ENCODE measurements at places on chromosomes 3 and 15. TPM values are rescaled to one million over a fixed set of nuclear protein-coding genes. Genes with fewer than 3 reads are reported as not detected.

GRCh38 chr3:98680723-98681122, 82.4 kb upstream of the ST3GAL6 start:
- DNase-seq = no peak

- DNase-seq = peak; percentile 54
Measured at GRCh38 chr3:125257536-125257935, 45.0 kb upstream of the SLC12A8 start.

DNA sequence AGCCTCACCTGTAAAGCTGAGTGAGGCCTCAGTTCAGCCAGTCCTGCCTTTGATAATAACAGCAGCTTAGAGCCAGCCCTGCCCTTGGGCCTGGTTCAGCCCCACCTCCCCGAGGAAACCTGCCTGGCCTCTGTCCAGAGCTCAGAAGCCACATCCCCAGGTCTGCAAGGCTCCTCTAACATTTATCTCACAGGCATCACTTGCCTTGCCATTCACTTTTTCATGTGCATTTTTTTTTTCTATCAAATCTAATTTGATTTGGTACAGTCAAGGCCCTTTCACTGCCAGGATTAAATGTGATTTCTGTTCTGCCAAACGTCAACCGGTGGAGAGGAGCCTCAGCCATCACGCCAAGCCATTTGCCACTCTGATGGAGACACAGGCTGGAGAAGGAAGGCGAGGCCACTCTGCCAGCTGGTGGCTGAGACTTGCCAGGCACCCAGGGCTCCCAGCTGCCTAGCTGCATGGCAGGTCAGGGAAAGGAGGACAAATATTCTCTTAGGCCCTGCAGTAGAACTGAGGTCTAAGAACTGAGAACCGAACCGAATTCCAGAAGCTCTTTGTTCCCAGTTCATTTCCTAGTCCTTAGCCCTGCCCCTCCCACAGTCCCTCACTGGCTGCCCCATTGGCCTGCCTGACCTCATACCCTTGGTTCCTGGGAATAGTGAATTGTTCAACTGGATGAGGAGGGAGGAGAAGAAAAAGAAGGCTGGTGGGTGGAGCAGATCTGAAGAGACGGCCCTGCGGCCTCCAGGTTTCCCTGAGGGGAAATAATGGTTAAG, 76.4 kb downstream of the SPSB4 start:
- no peak for DNase-seq

- no peak for DNase-seq
Measured at GRCh38 chr15:100601163-100601562, 821 bp downstream of the LINS1 start.

GRCh38 chr3:53350652-53351051, 3.3 kb upstream of the DCP1A start:
- peak; percentile 84 for DNase-seq

DNA sequence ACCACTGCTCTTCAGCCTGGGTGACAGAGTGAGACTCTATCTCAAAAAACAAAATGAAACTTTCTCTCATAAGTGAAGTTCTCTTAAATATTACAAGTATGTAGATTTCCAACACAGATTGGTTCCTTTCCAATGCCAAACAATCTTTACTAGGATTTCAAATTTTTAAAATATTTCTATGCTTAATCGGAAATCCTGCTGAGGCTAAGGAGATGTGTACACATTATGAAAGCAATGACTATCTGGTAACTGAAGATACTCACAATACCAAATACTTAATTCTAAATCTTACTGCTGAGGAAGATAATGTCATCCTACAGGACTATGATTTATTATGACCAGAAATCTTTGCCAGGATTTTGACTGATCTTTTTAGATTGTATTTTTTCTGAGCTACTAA, 255.6 kb upstream of the ZNF717 start:
- no peak for DNase-seq

- DNase-seq = no peak
Measured at GRCh38 chr3:182697345-182697919, 95.9 kb upstream of the ATP11B start.

DNA sequence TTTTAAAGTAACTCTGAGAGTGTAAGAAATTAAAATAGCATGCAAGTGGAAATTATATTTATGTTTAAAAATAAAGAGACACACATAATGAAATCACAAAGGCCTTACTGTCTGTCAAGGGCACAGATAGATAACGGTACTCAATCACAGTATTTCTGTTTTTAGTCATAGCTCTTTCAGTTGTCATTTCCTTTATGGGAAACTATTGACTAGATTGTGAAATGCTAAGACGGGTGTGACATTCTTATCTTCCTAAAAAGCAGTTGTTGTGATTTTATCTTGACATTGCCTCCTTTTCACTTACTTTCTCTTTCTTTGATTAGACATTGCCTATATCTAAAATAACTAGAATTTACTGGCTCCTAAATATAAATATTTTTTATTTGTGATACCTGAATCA, 100.1 kb upstream of the PLSCR5 start:
- DNase-seq = no peak

DNA sequence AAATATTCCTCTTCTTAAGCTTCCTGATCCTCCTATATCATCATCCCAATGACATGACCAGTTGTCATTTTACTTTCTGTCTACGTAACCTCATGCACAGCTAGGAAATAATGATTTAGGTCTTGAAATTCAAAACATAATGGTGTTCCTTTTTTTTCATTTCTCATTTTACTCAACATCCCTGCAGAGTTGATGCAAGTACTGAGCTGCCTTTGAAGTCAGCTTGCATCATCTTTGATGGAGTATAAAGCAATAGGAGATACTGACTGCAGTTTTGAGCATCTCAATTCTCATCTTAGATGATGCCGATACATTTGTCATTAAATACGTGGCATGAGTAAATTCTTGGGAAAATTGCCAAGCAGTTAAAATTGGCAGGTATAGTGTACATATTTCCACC, 346.1 kb downstream of the ZIC1 start:
- no peak for DNase-seq

DNA sequence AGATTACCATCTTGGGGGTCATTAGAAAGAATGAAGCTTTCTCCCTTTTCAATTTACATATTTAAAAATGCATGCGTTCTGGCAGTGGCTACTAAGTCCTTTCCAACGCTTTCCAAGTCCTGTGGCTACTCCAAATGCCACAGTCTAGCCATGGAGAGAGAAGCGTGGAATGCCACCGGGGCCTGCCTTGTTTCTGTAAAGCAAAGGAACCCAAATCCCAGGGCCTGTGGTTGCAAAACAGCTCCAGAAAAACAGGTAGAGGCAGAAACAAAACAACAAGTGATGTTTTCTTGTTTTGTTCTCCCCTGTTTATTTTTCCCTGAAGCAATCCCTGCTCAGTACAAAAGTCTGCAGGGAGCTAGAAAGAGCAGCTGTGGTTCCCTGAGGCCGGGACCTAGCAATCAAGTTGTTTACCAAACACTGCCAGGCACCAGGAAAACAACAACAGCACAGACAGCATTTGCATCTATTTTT, 85.5 kb downstream of the FOXP1 start:
- DNase-seq = no peak

DNA sequence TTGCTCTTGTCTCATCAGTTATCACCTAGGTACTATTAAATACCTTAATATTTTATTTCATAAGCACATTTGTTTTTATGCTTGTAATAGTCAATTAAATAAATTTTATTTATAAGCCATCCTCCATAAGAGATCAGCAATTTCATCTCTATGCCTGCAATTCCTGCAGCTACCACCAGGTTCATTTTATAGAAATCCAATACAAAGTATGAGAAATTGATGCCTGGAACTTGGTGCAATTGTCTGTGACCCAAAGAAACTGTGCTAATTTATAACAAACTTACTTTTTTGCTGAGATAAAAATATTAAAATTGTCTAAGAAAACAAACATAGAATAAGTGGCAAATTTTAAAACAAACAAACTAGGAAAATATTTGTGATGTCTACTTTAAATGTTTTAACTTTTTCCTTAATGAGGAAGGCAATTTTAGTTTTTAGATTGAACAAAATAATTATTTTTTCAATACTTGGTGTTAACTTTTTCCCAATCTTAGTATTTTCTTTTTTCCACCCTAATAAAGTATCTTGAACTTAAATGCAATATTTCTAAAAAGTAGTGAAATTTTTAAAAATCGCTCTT, 1026.6 kb downstream of the ROBO1 start:
- no peak for DNase-seq

DNA sequence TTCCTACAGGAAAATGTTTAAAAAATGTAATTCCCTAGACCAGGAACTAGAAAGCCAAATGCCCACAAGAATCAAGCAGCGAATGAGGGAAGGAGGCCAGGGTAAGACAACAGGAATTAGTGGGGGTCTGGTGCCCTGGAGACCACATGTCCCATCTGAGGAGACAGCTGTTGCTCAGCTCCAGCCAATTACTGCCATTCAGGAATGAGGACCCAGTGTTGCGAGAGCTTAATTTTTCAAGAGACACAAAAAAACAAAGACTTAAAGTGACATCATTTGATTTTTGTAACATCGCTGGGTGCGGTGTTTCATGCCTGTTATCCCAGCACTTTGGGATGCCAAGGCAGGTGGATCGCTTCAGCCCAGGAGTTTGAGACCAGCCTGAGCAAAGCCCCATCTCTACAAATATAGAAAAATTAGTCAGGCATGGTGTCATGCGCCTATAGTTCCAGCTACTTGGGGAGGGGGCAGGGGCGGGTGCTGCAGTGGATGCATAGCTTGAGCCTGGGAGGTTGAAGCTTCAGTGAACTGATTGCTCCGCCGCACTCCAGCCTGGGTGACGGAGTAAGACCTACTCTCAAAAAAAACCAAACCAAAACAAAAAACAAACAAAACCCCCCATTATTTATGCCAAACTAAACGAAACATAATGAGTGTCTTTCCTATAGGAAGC, 52.8 kb upstream of the LRIG1 start:
- DNase-seq = no peak

DNA sequence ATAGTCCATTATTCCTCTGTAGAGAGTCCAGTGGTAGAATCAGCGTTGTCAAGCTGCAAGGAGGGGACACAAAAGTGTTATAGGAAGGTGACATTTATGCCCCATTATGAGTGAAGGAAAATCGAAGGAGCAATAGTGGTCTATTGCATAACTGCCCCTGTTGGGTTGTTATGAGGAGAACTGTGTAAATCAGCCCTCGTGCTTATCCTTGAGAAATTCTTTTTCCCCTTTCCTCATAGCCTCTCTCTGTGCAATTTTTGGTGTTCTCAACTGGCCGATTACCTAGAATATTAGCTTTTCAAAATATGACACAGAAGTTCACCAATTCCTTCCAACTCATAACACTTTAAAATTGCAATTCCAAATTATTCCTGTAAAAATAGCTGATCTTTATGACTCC, 286.6 kb downstream of the RBMS3 start:
- no peak for DNase-seq

DNA sequence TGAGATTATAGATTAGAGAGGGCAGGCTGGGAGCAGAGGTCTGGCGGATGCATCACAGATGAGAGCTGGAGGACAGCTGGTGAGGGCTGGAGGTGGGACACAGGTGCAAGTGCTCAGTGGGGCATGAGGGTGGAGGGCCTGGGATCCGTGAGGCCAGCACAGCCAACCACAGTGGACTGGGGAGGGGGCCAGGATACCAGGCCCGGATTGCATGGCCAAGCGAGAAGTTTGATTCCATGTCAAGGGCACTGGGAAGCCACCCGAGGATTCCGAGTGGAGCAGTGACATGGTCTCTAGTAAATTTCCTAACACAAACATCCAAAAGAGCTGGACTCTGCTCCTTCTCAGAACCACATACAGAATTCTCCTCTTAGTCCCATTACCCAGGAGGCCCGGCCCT, 44.0 kb upstream of the SLC41A3 start:
- no peak for DNase-seq

- peak; percentile 92 for DNase-seq
Measured at GRCh38 chr3:9064850-9065249, 101.6 kb upstream of the RAD18 start.

- no peak for DNase-seq
Measured at GRCh38 chr3:28936154-28936553, 344.7 kb upstream of the RBMS3 start.

DNA sequence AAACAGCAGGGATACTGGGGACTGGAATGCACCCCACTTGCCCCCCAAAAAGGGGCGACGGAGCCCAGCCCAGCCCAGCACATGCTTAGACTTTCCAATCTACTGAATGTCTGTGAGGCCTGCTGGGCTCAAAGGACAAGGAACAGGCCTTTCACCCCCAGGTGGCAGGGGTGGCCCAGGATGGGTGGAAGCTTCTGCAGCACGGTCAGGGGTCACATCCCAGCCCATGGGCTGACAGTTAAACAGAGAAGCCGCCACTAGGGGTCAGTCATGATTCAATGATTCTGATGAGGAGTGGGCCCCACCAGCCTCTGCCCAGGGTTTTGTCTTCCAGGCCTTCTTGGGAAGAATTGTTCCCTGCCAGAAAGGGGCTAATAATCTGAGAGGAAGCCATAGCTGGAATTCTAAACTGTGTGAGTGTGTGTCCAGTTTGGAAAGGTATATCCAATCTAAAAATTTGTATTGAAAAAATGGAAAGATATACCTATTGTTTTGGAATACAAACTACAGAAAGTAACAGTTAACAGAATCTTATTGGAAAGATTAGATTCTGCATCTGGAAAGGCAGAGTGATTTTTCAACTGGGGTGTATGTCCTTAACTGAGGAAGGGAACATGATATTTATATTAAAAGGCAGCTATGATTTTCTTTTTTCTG, 2.2 kb downstream of the CHRNB4 start:
- DNase-seq = peak; percentile 58

GRCh38 chr3:159273608-159274007, 471.8 kb downstream of the MFSD1 start:
- DNase-seq = peak; percentile 24

- DNase-seq = peak; percentile 88
Measured at GRCh38 chr3:190064112-190064511, 56.6 kb downstream of the P3H2 start.

DNA sequence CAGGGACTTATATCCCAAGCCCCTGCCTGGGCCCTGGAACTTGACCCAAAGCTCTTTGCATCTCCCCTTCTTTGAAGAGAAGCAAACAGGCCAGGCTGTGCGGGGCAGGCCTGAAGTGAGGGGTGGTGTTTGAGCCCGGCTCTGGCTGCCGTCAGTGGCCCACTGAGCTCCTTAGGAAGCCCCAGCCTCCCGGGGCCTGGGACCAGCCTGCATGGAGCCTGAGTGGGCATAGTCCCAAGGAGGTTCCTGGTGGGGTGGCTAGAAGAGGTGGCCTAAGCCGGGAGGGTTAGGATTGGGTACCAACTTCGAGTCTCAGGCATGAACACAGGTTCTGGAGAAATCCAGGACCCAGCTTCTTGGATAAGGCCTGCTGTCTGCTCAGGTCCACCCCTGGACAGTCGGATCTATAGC, 6.4 kb downstream of the TMIE start:
- DNase-seq = no peak

The GOLGA8O gene
- 0.13 TPM for total RNA-seq

The SMAD6 gene
- 7.5 TPM for total RNA-seq

The AMT gene
- 0.51 TPM for total RNA-seq

The MTFMT gene
- total RNA-seq = 12.7 TPM

The NSMCE3 gene
- total RNA-seq = 5.9 TPM

The CEMIP gene
- 0.26 TPM for total RNA-seq

The GPR27 gene
- not detected for total RNA-seq

The MAP1A gene
- under 0.01 TPM for total RNA-seq

All from dermis microvascular lymphatic vessel endothelial cell (primary cell).